ENCODE measurements at places on chromosomes 3 and 15. TPM values are rescaled to one million over a fixed set of nuclear protein-coding genes. Genes with fewer than 3 reads are reported as not detected.

PLA2G4D gene
- total RNA-seq, result not detected

ZNF774 gene
- total RNA-seq, result 0.62 TPM

GABRB3 gene
- total RNA-seq, result 73.4 TPM

OGG1 gene
- total RNA-seq, result 19.5 TPM

GPX1 gene
- total RNA-seq, result 296 TPM

CEP152 gene
- 4.2 TPM for total RNA-seq

EFL1 gene
- total RNA-seq, result 28.6 TPM

CELF6 gene
- total RNA-seq, result 0.13 TPM

MOBP gene
- total RNA-seq, result 0.06 TPM

PRKCI gene
- 20.6 TPM for total RNA-seq

CFAP100 gene
- not detected for total RNA-seq

BTBD1 gene
- total RNA-seq, result 62.9 TPM

RASGRF1 gene
- 0.43 TPM for total RNA-seq

PSTPIP1 gene
- total RNA-seq, result not detected

APOD gene
- 0.50 TPM for total RNA-seq

VIPR1 gene
- total RNA-seq, result 0.63 TPM

UQCC5 gene
- total RNA-seq, result 74.1 TPM

NPAP1 gene
- not detected for total RNA-seq

CD200 gene
- not detected for total RNA-seq

NBEAL2 gene
- 72.6 TPM for total RNA-seq

RGMA gene
- 0.19 TPM for total RNA-seq

FOXB1 gene
- total RNA-seq, result not detected

RPL32 gene
- 2,384 TPM for total RNA-seq

TFRC gene
- total RNA-seq, result 94.1 TPM

SHC4 gene
- 0.95 TPM for total RNA-seq

FBXW12 gene
- not detected for total RNA-seq
